NCI-H2227 treated with DMSO at 0.1 percent for 48 hours (cell line): ENCODE measurements at places on chromosomes 5 and 9.

- peak; percentile 41 for DNase-seq
These were observed 157.7 kb upstream of the POU5F2 start for GRCh38 chr5:93899026-93899600.

DNA sequence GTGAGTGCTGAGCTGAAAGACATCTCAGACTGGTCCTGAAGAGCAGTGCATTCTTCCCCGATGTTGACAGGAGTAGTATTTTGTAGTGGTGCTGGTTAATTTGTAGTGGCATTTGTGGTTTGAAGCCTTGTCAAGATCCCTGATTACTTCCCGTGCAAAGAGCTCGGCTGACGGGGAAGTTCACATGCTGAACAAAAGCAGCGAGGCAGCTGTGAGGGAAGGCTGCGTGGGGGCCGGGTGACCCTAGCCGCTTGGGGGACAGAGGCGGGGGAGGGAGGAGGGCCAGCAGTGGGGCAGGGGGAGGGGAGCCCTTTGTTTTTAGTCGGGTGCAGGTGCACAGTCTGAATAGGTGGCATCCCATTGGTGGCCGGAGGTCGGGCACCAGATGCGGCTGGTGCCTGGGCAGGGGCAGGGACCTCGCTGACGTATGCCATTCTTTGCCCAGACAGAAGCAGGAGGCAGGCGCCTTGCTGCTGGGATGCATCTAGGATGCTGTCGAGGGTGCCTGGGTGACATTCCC lies 64.7 kb downstream of the CRB2 start:
- DNase-seq = peak; percentile 29

DNA sequence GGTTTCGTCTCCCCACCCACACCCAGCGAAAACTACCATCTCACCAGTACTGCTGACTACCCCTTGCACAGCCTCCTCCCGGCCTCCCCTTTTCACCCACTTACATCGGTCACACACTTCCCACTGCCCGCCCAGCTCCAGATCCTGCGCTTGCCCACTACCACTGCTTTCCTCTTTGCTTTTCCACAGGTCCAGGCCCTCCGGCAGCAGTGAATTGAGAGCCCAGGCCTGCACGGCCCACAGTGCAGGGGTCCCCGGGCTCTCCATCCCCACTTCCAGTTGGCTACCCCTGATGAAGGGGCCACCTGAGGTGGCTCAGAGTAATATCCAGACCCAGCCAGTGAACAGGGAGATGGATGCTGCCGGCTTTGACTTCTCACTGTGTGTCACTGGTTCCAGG lies 120.2 kb upstream of the FSTL4 start:
- DNase-seq = no peak

GRCh38 chr5:76874088-76874581 lies 24.3 kb downstream of the S100Z start:
- no peak for DNase-seq

- DNase-seq = no peak
These were observed 911.9 kb downstream of the DTWD2 start for GRCh38 chr5:118076490-118076889.

- no peak for DNase-seq
These were observed 187.1 kb upstream of the TBC1D2 start for GRCh38 chr9:98442541-98442940.

DNA sequence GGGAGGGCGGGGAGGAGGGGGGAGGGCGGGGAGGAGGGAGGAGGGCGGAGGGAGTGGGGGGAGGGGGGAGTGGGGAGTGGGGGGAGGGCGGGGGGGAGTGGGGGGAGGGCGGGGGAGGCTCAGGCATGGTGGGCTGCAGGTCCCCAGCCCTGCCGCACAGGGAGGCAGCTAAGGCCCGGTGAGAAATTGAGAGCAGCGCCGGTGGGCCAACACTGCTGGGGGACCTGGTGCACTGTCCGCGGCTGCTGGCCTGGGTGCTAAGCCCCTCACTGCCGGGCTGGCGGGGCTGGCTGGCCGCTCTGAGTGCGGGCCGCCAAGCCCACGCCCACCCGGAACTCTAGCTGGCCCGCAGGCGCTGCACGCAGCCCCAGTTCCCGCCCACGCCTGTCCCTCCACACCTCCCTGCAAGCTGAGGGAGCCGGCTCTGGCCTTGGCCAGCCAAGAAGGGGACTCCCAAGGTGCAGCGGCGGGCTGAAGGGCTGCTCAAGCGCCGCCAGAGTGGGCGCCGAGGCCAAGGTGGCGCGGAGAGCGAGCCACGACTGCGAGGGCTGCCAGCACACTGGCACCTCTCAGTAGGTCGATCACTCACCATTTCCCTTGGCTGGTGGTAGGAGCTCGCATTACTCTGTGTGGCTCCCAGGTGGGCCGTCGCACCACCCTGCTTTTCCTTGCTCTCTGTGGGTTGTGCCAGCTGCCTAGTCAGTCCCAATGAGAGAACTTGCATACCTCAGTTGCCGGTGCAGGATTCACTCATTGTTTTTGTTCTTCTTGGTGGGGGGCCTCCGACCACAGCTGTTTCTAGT lies 160.2 kb downstream of the CNTLN start:
- DNase-seq = no peak

DNA sequence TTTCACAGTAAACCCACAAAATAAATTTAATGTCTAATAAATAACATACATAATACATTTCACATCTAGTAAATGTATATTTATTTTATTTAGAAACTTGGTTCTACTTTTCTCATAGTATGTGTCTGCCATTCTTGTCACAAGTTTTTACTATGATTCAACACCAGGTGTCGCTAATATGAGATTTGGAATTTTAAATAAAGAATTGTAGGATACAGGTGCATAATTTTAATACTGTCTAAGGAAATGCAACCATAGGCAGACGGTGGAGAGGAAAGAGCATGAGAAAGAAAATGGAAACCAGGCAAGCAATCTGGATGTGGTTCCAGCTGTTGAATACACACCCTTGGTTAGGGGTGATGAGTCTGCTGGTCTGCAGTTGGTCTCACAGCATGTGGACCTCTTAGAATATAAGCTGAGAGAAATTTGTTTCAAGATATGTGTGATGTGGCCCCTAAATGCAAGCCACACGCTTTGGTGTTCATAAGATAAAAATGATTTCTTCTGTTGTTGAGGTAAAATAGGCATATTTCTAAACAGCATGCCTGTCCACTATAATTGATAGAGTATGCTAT lies 114.7 kb upstream of the TXNDC8 start:
- no peak for DNase-seq
